ENCODE measurements at places on chromosomes 5 and 9.

DNA sequence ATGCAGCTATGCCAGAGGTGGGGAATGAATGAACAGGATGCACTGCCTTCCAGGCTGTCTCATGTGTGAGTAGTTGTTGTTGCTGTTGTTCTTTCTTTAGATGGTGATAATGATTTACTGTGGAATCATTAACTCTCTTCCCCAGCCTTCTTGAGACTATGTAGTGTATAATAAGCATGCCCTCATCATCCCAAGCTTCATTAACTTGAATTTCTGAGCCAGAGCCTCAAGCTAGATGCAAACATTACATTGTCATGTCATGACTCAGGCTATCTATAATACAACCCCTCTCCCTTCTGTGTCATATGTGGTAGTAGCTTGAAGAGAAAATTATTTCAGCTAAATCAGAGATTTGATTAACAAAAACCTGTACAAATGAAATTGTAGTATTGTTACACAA lies 10.0 kb upstream of the ADAMTSL1 start:
- no peak for DNase-seq

- DNase-seq = no peak
These were observed 1565.0 kb upstream of the WWC1 start for GRCh38 chr5:166726406-166726805.

- no peak for DNase-seq
These were observed 12.7 kb downstream of the EEIG1 start for GRCh38 chr9:127968042-127968441.

DNA sequence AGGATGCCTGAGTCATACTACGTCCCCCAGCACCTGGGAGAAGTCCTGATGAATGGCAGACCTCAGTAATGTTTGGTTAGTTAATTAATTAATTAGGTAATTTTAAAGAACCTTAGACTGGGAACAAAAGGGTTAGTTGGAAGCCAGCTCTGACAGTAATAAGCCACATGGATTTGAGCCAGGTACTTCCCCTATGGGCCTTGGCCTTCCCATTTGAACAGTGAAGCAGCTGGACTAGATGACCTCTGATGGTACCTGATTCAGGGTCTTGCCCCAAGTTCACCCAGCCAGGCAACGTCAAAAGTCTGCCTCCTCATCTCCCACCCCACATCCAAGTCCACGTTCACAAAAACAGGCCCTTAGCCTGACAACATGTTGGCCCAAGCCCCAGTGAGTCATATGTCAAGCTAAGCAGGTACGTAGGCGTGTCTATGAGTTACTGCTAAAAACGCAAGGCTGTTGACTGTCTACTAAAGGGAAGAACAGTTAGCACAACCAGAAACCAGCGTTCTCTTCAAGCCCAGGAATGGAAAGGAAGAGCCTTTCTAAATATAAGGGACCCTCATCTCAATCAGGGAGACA lies 303.2 kb downstream of the ACTL7B start:
- no peak for DNase-seq

All from CD4-positive, alpha-beta T cell treated with Interleukin-10 for 1 hour (primary cell).